Brain (organoid and tissue), 16 donors: ENCODE measurements at places on chromosomes 1 and 21.
A peak's percentile ranks its signal among the peaks of the same experiment; 100 is the strongest.

DNA sequence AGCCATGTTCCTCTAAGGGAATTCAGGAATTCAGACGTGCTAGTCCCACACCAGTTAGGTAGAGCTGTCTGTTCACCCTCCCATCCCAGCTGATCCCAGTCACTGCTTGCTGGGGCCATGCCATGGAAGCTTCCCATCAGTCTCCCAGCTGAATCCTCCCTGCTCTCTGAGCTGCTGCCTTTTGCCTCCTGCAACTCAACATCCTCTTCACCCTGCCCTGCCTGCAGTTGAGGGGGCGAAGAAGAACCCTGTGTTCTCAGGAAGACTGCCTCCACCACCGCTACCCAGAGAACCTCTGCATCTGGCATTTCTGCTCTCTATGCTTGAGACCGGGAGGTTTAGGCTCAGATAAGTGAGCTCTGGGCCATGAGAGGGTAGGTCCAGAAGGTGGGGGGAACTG, 16.2 kb downstream of the CDCA8 start:
- no peak for DNase-seq

GRCh38 chr21:17660452-17660851, 47.8 kb upstream of the BTG3 start:
- DNase-seq = no peak

GRCh38 chr21:22743085-22743484, 1744.9 kb downstream of the NCAM2 start:
- DNase-seq = peak; percentile 10

DNA sequence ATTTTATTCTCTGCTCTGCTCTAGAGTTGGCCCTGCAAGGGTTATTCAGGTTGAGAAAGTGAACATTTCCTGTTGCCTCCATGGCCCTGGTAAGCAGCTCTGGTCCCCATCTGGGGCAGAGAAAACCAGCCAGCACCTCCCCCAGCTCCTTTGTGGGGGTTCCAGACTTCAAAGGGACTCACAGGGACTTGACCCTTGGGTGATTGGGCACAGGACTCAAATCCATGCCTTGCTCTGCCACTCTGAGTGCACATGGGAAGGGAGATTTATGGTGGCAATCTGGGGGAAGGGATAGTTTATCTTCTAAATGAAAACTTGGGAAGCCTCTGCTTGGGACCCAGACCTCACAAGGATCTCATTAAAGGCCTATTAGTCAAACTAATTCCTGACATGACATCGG, 212.8 kb downstream of the FOXD2 start:
- no peak for DNase-seq

GRCh38 chr1:209045331-209046057, 538.0 kb upstream of the CAMK1G start:
- no peak for DNase-seq

GRCh38 chr1:10733474-10734366, 62.7 kb downstream of the CASZ1 start:
- no peak for DNase-seq

DNA sequence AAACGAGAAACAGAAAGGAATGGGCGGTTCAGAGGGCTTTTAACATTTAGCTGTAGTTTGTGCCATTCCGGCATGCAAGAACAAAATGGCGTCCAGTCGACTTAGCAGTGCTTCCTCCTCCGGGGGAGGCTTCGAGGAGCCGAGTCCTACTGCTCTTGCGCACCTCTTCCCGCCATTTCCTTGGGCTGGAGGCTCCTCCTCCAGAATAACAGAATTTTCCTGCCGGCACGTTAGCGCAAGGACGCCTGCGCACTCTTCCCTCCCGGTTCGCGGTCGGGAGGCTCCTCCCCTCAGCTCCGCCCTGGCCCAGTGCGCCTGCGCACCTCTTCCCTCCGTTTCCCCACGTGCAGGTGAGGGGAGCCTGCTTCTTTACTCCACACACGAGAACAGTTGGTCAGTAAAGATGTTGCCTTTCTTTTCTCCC, 1.0 kb downstream of the DMRTB1 start:
- no peak for DNase-seq

GRCh38 chr1:18312961-18313360, 167.8 kb upstream of the KLHDC7A start:
- no peak for DNase-seq

- DNase-seq = no peak
These were observed 105.2 kb downstream of the CASZ1 start for GRCh38 chr1:10691075-10691739.

DNA sequence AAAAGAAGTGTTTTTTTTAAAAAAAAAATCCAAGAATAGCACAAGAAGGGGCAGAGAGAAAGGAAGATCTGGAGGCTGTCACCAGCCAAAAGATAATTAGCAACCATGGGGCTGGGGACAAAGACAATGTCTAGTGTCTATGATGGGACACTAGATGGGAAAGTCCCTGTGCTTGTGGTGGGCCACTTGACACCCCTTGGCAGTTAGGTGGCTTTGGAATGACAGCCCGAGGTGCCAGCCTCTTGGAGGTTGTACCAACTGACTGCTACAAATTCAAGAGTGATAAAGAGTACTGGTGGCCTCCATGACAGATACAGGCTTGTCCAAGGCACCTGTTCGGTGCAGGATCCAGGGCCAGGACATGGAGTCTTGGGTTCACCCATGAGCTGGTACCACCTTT, 21.6 kb downstream of the ATP2B4 start:
- no peak for DNase-seq

DNA sequence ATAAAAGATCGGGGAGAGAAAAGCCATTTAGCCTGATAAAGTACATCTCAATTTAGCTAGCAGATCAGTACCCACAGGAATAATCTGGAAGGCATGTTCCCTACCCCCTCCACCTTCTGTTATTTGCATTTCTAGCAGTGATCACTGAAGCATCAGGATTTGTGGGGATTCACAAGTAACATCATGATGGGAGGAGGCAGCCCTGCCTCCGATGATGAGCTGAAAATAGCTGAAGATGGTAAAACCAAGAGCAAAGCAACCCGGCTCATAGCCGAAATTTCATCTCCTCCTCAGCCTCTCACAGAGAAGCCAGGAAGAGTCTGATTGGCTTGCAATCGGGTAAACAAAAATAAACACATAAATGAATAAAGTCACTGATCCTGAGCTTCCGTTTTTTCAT, 2.4 kb downstream of the CCSAP start:
- peak; percentile 79 for DNase-seq
